Activated CD4-positive, alpha-beta T cell treated with anti-CD3 and anti-CD28 coated beads for 36 hours (primary cell): ENCODE measurements at places on chromosomes 7 and 10. TPM values are rescaled to one million over a fixed set of nuclear protein-coding genes. Genes with fewer than 3 reads are reported as not detected.

Gene SYT15
- total RNA-seq: 0.91 TPM

Gene MYH16
- not detected for total RNA-seq

Gene HACD1
- total RNA-seq: 1.7 TPM

Gene AZGP1
- not detected for total RNA-seq

GRCh38 chr7:465710-466400 lies 53.8 kb downstream of the PDGFA start:
- no peaks in the 10 kb centered on the region for H3K27me3 ChIP-seq
- peaks cover 10% of the 10 kb centered on the region for H3K4me1 ChIP-seq
- no peaks in the 10 kb centered on the region for H3K36me3 ChIP-seq
- DNase-seq: peak; percentile 5
- H3K4me3 ChIP-seq: no peak overlapping the region

- H3K27ac ChIP-seq: no peak overlapping the region
- H3K36me3 ChIP-seq: no peaks in the 10 kb centered on the region
- H3K27me3 ChIP-seq: no peaks in the 10 kb centered on the region
- no peak for DNase-seq
- H3K4me1 ChIP-seq: peaks cover 2% of the 10 kb centered on the region
- no peak overlapping the region for H3K4me3 ChIP-seq
Observed at GRCh38 chr7:101381549-101382111, 19.0 kb downstream of the COL26A1 start.

DNA sequence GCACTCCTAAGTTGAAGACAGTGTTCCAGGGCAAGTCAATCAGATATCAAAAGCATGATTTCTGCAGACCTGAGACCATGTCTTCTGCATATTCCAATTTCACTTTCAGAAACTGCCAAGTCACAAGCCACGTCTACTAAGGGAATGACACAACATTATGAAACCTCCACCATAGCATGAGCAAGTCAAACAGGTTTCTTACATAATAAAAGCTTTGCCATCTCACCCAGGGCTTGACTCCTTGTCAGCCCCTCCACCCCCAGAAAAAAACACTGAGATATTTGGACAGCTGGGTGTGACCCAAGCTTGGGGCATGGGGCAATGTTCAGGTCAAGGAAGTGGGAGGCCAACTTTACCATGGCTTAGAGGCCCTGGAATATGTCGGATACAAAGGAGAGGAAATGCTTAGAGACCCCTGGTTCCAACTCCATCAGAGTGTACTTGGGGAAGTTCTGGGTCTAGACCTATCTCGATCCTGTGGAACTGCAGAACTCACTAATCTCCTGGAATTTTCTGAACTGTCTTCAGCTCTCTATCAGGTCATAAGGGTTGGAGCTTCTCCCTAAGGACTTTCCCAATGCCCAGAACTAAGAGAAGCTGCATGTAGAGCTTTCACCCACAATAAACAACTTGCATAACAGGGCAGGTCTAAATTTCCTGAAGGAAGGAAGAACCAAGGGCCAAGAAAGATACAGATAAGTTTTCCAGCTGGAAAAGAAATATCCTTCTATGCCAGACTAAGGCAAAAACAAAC lies 80.6 kb upstream of the NAMPT start:
- H3K4me3 ChIP-seq: no peak overlapping the region
- DNase-seq: peak; percentile 29
- no peaks in the 10 kb centered on the region for H3K36me3 ChIP-seq
- peak overlapping the region; percentile 59 for H3K27ac ChIP-seq
- H3K27me3 ChIP-seq: peaks cover 35% of the 10 kb centered on the region

- H3K27me3 ChIP-seq: no peaks in the 10 kb centered on the region
- DNase-seq: no peak
- no peak overlapping the region for H3K27ac ChIP-seq
- H3K4me1 ChIP-seq: peaks cover under 1% of the 10 kb centered on the region
Observed at GRCh38 chr10:5951167-5951711, 26.1 kb downstream of the IL15RA start.

DNA sequence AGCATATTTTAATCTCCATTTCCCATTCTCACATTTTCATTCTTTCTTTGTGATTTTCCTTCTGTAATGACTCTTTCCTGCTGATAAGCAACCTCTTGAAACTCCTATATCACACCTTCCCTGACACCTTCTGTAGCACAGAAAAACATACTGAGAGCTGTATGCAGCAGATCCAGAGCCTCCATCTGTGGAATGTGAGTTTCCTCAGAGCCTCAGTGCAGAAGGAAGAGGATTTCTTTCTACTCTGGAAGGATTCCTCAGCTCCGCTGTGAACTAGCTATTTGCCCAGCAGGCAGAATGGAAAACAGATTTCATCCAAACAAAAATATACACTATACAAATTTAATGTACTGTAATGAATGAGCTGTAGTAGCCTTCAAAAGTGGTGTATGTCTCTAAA lies 841.3 kb upstream of the ZWINT start:
- H3K36me3 ChIP-seq: no peaks in the 10 kb centered on the region
- H3K27me3 ChIP-seq: no peaks in the 10 kb centered on the region
- no peak for DNase-seq
- no peaks in the 10 kb centered on the region for H3K4me1 ChIP-seq
- no peak overlapping the region for H3K4me3 ChIP-seq

DNA sequence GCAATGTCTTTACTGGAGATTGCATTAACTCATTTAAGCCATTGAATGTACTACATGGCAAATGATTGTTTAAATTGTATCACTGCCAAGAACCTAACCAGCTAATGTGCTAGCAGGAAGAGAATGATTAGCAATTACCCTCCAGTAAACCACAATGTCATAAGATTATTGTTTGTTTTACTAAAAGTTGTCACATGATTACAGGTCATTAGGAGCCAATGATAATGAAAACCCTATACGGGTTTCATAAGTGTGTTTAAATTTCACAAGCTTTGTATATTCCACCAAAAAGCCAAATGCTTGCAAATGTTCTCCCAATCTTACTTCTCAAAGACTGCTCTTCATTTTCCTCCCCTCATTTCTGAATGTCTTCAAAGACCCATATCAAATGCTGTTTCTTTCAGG lies 76.5 kb upstream of the PPP1R3C start:
- no peaks in the 10 kb centered on the region for H3K4me1 ChIP-seq
- DNase-seq: no peak
- no peak overlapping the region for H3K27ac ChIP-seq
- no peak overlapping the region for H3K4me3 ChIP-seq
- H3K27me3 ChIP-seq: peaks cover 12% of the 10 kb centered on the region

DNA sequence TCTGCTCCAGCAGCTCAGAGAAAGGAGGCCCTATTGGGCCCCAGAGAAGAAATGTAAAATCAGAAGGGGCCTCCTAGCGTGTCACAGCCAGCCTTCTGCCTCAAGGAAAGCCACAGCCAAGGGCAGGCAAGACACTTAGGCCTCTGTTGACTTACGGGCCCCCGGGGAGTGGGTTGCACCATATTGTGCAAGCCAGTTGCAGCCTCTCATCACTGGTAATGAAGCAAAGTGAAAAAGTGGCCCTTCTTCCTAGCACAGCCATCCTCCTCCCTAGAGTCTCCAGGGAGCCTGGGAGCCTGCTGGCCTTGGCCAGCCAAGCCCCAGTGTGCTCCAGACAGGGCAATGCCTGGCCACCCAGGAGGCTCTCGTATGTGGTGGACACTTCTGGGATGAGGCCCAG lies 56.2 kb upstream of the GDF10 start:
- no peaks in the 10 kb centered on the region for H3K36me3 ChIP-seq
- H3K27ac ChIP-seq: no peak overlapping the region
- no peak for DNase-seq
- H3K27me3 ChIP-seq: no peaks in the 10 kb centered on the region

DNA sequence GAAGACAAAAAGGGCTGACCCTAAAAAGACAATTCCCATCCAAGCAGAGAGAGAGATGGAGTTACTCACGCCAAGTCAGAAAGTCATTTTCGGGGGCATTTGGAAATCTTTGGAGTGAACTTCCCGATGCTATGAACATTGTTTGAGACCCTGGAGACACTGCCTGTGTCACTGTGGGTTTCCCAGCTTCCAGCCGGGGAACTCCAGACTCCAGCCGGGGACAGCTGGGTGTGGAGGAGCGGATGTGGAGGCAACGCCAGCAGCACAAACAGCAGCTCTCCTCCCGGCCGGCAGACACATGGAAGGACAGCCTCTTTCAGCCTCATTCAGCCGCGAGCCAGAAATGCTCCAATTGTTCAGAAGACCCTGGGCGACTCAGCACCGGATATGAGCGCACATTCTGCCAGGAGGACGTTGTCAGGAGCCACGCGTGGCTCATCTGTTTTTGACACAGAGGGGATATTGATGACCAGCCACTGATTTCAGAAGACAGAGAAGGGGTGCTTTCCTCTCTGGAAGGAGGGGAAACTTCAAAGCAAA lies 97.6 kb downstream of the PRPF18 start:
- peaks cover 5% of the 10 kb centered on the region for H3K27me3 ChIP-seq
- no peaks in the 10 kb centered on the region for H3K4me1 ChIP-seq
- H3K4me3 ChIP-seq: no peak overlapping the region
- H3K27ac ChIP-seq: no peak overlapping the region
- DNase-seq: no peak
- H3K36me3 ChIP-seq: no peaks in the 10 kb centered on the region

GRCh38 chr7:155567646-155568332 lies 21.4 kb upstream of the CNPY1 start:
- no peak overlapping the region for H3K4me3 ChIP-seq
- no peak overlapping the region for H3K27ac ChIP-seq
- no peak for DNase-seq
- no peaks in the 10 kb centered on the region for H3K36me3 ChIP-seq
